ENCODE measurements at places on chromosomes 2 and 18.

DNA sequence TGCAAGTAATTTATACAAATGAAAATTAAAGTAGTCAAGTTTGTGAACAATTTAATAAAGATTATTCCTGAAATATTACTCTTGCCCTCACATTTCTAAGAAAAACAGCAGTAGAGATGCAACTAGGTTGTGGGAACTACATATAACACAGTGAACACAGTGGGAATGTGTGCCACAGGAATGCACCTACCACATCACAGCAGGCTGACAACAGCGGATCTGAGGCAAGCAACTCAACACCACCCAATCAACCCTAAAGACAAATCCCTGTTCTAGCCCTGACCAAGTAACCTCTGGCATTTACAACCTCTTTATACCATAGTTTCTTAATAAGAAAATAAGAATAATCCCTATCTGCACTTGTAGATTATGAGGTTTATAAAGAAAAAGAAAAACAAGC, 23.4 kb downstream of the MBOAT2 start:
- no peak for DNase-seq

GRCh38 chr2:111626037-111626864, 257.7 kb downstream of the ANAPC1 start:
- no peak for DNase-seq

GRCh38 chr2:21467910-21468309, 344.1 kb downstream of the TDRD15 start:
- no peak for DNase-seq

DNA sequence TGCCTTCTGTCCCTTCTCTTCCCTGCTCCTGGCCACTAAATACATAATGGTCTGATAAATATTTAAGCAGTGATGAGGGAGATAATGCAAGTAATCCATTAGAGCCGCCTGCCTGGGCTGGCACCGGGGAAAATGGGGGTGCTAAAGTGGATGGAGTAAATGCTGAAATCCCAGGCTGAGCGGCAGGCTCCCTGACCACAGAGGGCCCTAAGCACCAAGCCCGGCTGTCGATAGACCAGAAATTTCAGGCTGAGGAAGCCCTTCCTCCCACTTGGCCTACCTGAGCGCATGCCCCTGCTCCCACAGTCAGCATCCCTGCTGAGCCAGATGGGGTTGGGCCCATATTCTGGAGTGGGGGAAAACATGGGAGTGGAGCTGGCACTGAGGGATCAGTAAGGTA, 197.5 kb upstream of the SKOR2 start:
- DNase-seq = no peak

GRCh38 chr18:61785588-61785987, 107.2 kb downstream of the RNF152 start:
- no peak for DNase-seq

- DNase-seq = no peak
These were observed 58.0 kb downstream of the SLC40A1 start for GRCh38 chr2:189522435-189523151.

DNA sequence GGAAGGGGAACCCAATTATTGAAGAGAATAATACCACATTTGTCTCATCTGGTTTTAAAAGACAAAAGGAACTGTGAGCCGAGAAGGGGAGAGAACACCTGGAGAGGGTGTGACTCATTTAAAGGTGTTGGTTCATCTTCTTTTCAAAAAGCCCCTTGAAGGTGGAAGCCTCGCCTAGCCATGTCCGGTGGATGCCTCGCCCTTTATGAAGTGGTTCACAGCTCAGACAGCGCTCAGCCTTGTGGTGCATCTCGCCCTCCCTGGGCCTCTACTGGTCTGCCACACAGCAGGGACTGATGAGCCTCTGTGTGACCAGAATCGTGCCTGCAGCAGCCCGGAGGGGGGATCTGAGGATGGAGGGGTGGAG, 290.0 kb upstream of the CXCR4 start:
- DNase-seq = no peak

- DNase-seq = no peak
These were observed 376.6 kb downstream of the PTH2R start for GRCh38 chr2:208783184-208783583.

GRCh38 chr2:119486196-119486827, 38.0 kb downstream of the SCTR start:
- no peak for DNase-seq

GRCh38 chr2:198471291-198471690, 666.9 kb downstream of the PLCL1 start:
- no peak for DNase-seq

- DNase-seq = no peak
These were observed 4.9 kb upstream of the TMEM200C start for GRCh38 chr18:5900262-5900661.

- no peak for DNase-seq
These were observed 195.6 kb downstream of the HRH4 start for GRCh38 chr18:24656050-24656449.

- DNase-seq = no peak
These were observed 1211.9 kb upstream of the NXPH2 start for GRCh38 chr2:139992078-139992477.

DNA sequence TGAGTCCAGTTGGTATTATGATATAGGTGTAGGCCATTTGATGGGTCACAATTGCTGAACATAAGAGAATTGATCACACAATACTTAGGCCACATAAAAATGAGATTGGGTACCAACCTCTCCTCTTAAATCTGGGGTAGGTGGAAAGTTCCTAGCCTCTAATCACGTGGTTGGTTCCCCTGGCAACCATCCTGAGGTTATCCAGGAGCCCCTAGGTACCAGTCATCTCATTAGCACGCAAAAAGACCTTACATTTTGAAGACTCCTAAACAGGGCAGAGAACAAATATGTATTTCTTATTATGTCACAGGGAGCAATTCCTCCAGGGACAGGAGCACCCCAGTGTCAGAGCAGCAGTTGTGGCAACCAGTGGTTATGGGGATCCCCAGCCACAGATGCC, 12.7 kb upstream of the SELENOI start:
- no peak for DNase-seq

- DNase-seq = no peak
These were observed 46.8 kb downstream of the RPIA start for GRCh38 chr2:88738271-88738670.

GRCh38 chr2:37774976-37775907, 103.8 kb upstream of the CDC42EP3 start:
- DNase-seq = no peak

DNA sequence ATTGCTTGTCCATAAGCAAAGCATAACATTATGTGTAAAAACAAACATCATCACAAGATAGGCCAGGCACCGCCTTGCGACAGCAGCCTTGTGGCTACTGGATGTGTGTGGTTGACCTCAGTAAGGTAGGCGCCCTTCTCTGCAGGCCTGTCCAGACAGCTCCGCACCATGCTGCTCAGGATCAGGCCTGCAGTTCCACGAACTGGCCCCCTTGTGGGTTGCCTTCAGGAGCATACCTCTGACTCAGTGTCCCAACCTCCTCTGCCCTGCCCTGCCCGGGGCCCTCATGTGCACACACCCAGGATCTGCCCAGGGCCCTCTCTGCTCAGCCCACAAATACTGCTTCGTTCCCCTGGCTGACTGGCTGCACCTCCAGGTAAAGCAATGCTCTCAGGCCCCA, 16.1 kb upstream of the ZNF236 start:
- DNase-seq = no peak

- peak; percentile 63 for DNase-seq
These were observed 681 bp upstream of the ROCK2 start for GRCh38 chr2:11344956-11345677.
